RPMI7951 (cell line): ENCODE measurements at places on chromosomes 1 and 21.

- no peak for DNase-seq
These were observed 45.7 kb downstream of the KCNN3 start for GRCh38 chr1:154824179-154825000.

GRCh38 chr1:96771847-96772246, 50.3 kb downstream of the PTBP2 start:
- no peak for DNase-seq

- no peak for DNase-seq
These were observed 1.5 kb upstream of the ARHGEF10L start for GRCh38 chr1:17538010-17538409.

GRCh38 chr21:27572696-27573095, 605.8 kb upstream of the ADAMTS5 start:
- DNase-seq = peak; percentile 79

GRCh38 chr1:112522621-112523020, 13.9 kb downstream of the WNT2B start:
- DNase-seq = peak; percentile 93

GRCh38 chr1:76669624-76670315, 197.5 kb upstream of the ST6GALNAC5 start:
- DNase-seq = no peak

DNA sequence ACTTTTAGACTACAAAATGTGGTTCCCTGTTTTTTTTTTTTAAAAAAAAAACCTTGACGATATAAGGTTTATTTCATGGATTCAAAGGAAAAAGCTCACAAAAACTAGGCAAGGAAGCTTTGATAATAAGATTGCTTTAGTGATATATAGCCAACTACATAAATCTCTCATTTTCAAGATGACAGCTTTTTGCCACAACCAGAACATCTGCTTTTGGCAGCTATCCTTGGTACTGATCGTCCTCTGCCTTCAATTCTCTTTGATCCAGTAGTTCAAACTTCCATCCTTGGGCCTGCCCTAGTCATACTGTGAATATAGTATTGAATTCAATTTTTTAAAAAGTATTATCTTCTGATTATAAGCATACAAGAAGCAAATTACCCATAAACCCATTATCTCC, 72.9 kb upstream of the CD53 start:
- no peak for DNase-seq

DNA sequence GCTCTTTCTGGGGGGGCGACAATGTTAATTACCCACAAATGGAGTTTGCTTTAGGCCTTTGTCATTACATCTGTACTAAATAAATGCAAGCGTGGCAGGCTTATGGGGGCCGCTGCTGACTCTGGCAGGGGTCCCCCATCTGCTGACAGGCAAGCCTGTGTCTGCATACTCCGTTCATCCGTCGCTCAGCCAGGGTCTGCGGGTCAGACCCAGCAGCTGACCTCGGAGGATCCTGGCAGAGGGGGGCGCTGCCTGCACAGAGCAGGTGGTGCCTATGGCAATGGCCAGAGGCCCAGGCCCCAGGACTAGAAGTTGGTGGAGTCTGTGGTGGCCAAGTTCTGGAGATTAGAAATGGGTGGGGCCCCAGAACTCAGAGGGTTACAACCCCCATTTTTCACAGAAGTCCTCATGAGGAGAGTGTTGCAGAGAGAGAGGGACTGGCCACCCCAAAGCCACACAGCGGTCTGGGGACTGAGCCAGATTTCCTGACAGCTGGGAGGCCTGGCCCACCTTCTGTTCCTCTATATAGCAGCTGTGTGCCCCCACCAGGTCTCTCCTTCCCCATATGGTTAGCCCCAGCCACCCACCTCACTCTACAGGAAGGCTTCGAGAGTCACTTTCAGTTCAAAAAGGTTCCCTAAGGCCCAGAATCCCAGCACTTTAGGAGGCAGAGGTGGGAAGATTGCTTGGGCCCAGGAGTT, 31.0 kb downstream of the TTC39A start:
- no peak for DNase-seq

DNA sequence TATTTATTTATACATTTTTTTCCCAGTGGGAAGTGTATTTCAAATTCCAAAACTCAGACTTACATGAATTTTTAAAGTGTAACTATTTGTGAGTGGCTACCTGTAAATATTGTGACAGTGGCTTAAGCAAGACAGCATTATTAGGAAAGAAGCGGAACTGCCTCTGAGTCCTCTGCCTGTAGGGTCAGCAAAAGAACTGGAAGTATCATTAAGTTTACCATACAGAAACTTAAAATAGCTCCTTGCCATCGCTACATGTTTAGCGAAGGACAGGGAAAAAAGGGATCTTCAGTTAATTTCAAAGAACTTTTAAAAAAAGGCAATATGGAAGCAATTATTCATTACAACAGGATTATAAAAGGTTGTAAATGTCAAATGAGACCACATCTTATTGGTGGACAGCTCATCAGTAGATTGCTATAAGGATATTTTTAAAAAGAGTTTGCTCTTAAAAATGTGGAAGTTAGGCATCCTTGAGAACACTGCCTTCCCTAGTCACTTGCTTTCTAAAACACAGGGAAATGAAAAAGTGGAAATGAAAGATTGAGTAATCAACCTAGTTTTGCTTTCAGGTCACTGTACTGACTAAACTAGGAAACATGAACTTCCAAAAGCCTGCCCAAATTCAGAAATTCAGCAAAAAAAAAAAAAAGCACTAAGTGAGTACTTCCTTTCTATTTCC, 39.2 kb downstream of the NSL1 start:
- no peak for DNase-seq

- DNase-seq = no peak
These were observed 323.3 kb downstream of the KCTD3 start for GRCh38 chr1:215890438-215890837.

- no peak for DNase-seq
These were observed 3.0 kb downstream of the TTC13 start for GRCh38 chr1:230975636-230976035.

- DNase-seq = peak; percentile 71
These were observed 26.3 kb downstream of the DUSP10 start for GRCh38 chr1:221715321-221716169.

DNA sequence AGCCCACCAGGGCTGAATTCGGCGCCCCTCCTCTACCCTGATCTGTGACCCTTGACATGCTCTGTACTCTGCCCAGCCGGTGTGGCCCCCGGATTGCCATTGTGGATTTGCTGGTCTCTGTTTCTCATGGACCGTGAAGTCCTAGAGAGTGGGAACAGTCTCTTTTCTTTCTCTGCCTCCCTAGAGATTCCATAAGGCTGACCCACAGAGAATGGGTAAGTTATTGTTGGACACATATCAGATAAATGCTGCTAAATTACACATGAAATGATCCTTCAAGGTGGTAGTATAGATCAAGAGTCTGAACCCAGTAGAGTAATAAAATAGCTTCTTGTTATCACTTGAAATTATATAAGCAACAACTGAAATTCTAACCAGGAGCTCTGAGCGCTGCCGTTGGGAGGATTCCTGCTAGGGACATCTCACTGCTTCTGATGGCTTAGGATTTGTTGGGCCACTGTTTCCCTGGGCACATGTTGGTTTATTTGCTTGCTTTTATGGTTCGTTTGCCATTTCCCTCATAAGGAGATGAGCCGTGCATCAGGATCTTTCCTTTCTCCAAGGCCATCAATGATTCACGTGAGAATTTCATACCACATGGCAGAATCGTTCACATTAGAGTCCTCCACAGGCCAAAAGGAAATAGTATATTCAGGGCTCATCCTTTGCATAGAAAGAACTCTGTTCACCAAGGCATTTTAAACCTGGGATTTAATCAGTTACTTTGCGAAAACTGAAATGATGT, 111.9 kb downstream of the ZBTB18 start:
- peak; percentile 43 for DNase-seq

DNA sequence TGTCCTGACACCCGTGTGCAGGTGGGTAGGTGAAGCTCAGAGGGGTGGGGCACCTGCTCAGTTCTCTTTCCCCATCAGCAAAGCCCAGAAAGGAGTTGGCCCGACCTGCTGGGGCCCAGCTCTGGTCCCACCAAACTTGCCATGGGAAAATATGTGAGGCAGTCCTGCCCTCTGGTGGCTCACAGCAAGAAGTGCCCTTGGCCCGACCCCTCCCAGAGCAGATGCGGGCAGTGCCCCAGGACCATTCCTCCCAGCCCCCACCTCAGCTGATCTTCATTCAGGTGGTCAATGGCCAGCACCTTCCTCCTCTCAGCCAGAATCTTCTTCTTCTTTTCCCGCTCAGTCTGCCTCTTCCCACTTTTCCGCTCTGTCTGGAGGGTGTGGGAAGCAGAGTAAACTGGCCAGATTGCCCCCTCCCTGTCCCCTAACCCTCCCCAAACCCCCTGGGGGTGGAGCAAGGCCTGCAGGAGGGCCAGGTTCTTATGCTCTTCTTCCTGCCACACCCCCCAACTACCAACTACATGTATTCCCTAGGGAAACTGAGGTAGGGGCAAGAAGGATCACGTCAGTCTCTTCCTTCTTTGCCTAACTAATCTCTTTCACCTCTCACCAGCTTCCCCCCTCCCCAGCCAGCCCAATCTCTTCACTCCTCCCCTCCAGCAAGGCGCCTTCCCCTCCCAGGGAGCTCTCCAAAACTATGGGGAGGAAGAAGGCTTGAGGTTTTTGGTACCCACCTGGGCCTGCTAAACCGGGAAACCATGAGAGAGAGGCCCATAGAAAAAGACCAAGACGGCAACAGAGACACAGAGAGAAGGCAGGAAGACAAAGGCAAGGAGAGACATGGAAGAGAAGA, 15.6 kb downstream of the TNNT2 start:
- peak; percentile 32 for DNase-seq

GRCh38 chr1:31815307-31815645, 546 bp downstream of the SPOCD1 start:
- no peak for DNase-seq

- DNase-seq = no peak
These were observed 30.0 kb downstream of the KCND3 start for GRCh38 chr1:111959436-111959835.

DNA sequence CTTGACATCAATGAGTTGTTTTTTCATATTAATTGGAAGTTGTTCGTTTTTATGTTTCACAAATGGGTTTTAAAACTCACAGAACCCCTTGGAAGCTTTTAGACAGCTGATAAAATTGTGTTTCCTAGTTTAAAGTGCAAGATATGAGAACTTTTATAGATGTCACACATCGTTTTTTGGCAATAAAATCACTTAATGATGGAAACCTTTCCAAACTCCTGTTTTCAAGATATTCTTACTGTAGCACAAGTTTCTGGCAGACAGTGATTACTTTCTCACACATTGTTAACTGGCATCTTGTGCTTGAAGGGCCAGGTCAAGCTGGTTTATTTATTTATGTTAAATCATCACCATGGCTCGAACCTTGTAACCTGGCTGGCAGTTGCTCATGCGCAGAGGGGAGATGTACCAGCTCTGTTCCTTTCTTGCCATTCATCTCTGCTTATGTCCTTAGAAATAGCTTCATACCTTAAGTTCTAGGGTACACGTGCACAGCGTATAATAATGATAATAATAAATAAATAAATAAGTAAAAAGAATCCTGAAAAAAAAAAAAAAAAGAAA, 10.2 kb upstream of the RCAN1 start:
- no peak for DNase-seq

DNA sequence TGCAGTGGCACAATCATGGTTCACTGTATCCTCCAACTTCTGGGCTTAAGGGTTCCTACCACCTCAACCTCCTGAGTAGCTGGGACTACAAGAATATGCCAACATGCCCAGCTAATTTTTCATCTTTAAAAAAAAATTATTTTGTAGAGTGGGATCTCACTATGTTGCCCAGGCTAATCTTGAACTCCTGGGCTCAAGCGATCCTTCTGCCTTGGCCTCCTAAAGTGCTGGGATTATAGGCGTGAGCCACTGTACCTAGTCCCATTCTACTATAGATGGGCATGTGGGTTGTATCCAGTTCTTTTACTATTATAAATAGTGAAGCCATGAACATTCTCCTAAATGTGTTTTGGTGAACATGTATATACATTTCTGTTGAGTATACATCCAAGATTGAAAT, 57.9 kb upstream of the PAXBP1 start:
- DNase-seq = no peak

- no peak for DNase-seq
These were observed 697.8 kb downstream of the LRRIQ3 start for GRCh38 chr1:73500154-73500553.

GRCh38 chr1:43039228-43040055, 80.8 kb upstream of the SLC2A1 start:
- DNase-seq = no peak

GRCh38 chr21:35737899-35738346, 322.4 kb downstream of the SETD4 start:
- peak; percentile 88 for DNase-seq

GRCh38 chr1:23401313-23401712, 23.2 kb downstream of the TCEA3 start:
- DNase-seq = no peak

GRCh38 chr1:193069748-193070385, 10.5 kb downstream of the RO60 start:
- DNase-seq = peak; percentile 20

DNA sequence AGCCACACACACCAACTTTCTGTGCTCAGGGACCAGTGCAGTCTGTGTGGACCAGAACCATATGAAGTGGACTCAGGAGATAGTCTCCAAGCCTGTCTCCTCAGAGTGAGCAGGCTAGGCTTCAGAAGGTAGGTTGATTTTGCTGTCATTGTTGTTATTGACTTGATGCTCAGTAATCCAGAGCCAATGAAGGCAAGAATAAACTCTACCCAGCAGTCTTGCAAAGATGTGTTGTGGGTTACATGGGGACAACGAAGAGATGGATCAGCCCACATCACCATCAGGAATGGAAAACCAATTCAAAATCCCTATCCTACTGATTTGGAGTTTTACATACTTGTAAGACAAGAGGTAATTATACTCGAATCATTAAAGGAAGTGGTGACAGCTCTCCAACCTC, 37.4 kb downstream of the PHC2 start:
- DNase-seq = no peak

- DNase-seq = no peak
These were observed 3.3 kb downstream of the ACTRT2 start for GRCh38 chr1:3024588-3024987.

DNA sequence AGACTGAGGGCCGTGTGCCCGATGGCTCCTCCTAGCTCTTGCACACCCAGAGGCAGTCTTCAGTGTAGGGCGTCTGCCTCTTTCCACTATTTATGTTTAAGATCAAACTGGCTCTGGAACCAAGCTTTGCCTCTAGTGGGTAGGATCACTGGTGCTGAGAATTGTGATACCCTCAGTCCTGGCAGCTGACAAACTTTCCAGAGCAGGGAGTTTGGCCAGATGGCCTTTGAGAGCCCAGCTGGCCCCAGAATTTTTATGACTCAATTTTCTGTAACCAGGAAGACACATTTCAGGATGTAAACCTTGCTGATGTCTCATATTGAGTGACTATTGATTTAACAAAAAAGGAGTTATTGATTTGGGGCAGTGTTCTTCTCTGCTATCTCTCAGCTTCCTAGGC, 6.7 kb downstream of the COQ8A start:
- peak; percentile 8 for DNase-seq

- DNase-seq = no peak
These were observed 16.0 kb downstream of the SLC9A1 start for GRCh38 chr1:27138927-27139326.

- no peak for DNase-seq
These were observed 3.4 kb downstream of the SLC26A9 start for GRCh38 chr1:205939690-205940330.
